ENCODE measurements at places on chromosomes 2 and 18.
A peak's percentile ranks its signal among the peaks of the same experiment; 100 is the strongest.

DNA sequence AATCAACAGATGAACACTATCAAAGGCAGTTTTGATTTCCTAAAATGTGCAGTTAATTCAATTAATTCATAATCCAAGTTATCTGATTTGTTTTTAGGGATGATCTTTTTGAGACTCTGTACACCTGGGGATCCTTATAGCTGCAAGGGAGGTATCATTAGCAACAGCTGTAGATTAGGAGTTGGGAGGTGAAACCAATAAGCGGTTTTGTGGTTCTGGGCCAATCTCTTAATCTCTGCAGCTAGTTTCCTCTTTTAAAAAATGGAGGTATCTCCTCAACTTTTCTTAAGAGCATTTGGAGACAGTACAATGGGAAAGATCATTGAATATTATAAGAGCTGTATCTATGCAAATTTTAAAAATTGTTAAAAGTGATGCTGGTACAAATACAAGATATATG is 126.0 kb downstream of the MC4R start:
- peak; percentile 77 for DNase-seq

GRCh38 chr2:75637568-75637967 is 9.0 kb upstream of the MRPL19 start:
- no peak for DNase-seq

GRCh38 chr2:47070155-47070919 is 84.8 kb downstream of the STPG4 start:
- DNase-seq = no peak

DNA sequence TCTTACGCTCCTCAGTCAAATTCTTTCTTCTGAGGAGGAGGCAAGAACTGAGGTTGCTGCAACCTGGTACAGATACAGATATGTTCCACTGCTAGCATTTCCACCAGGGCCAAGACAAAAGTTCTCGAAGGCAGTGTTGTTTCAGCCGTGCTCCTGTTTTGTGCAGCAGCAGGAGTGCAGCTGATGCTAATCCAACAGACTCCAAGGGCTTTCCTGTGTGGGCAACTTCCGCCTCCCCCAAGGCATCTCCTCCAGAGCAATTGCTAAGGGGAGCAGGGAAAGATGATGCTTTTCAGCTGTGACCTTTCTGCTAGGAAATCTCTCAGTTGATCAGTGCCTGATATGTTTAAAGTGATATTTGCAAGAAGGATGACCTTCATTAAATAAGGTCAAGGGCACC is 52.6 kb upstream of the DAPL1 start:
- no peak for DNase-seq

DNA sequence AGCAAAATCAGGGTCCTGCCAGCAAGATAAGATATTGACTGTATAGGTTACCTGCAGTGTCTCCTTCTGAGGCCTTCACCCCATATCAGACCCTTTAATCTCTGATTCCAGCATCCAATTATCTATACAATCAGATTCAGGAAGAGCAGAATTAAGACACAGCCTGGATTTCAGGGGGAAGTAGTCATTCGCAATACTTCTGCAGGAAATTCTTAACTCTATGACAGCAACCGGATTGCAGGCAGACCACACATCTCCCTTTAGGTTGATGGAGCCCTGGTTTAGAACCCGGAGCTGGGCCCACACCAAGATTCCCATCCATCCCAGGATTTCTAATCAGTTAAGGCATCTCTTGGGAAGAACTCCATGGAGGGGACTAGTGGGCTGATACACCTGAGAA is 9.5 kb downstream of the ARL4C start:
- no peak for DNase-seq

DNA sequence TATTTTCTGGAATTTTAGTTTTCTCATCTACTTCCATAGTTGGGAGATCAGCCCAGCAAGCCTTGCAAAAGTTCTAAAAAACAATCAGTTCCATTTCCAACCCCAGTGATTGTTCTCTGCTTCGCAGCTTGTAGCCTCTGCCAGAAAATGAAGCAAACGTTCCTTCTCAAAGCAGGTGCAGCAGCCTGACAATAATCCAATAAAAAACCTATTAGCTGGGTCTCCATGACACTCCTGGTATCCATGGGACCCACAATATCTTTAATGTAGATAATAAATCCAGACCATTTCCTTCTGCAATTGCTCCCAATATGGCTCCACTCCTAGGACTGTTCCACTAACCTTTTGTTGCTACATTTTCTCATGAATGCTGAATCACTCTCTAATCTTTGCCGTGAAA is 140.8 kb upstream of the SETBP1 start:
- DNase-seq = no peak

DNA sequence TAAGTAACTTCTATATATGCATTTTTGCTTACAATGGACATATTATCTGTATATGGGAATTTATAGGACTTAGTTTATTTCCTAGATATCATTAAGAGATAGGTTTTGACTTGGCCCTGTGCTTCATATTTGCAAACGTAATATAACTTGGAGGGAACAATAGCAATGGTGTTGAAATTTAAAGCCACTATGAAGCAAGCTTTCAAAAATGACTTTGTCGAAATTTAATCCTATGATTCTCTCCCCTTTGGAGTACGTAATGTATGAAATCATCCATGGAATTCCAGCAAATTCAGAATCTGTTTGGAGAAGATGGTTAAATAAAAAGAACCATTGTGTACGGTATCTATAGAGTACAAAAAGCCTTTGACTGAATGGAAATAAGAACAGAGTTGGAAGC is 486.3 kb downstream of the ARHGAP15 start:
- no peak for DNase-seq

GRCh38 chr2:143473820-143474219 is 344.6 kb downstream of the ARHGAP15 start:
- DNase-seq = no peak

GRCh38 chr2:152559008-152559407 is 158.3 kb downstream of the PRPF40A start:
- DNase-seq = no peak

DNA sequence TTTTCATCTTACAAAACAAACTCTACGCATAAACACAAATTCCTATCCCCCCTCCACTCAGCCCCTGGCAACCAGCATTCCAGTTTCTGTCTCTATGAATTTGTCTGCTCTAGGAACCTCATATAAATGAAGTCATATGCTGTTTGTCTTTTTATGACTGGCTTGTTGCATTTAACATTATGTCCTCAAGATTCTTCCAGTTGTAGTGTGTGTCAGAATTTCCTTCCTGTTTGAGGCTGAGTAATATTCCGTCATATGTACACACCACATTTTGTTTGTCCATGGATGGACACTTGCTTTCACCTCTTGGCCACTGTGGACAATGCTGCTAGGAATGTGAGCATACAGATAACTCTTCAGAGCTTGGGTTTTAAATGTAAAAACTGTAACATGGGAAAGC is 272.1 kb downstream of the GBX2 start:
- DNase-seq = no peak

DNA sequence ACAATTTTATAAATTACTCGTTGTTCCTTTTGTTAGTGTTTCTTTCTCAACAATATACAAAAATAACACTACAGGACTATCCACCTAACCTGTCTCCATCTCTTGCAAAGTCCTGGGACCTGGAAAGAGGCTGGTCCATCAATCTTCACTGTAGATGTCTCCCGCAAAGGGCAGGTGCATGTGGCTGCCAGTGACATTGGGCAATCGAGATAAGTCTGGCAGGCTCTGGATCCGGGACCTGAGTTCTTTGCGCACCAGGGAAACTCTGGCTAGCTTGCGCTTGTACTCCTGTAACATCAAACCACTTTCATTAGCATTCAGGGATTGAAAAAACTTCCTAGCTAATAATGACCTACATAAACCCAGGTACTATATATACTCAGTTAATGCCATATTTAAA is 20.5 kb downstream of the RMP24 start:
- no peak for DNase-seq

- DNase-seq = no peak
These were observed 34.4 kb downstream of the YPEL5 start for GRCh38 chr2:30181176-30181575.

- DNase-seq = peak; percentile 24
These were observed 191.0 kb upstream of the LHCGR start for GRCh38 chr2:48946449-48947048.

- DNase-seq = no peak
These were observed 101.7 kb upstream of the ALPP start for GRCh38 chr2:232276733-232277313.

GRCh38 chr2:190582736-190583506 is 48.4 kb upstream of the NEMP2 start:
- DNase-seq = no peak

DNA sequence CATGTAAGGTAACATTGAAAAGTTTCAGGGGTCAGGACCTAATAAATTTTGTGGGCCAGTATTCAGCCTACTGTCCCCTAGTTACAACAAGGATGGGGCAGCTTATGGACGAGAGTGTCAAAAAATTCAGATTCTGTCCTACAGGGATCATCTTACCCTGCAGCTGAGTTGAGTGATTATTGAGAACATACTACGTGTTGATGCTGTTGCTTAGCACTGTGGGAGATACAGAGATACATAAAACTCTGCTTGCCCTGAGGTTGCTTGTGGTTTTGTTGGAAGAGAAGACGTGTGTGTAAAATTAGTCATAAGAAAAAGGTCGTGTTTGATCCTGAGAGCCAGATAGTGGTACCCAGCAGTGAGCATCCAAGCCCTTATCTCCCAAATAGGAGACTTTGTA is 253.2 kb downstream of the NEDD4L start:
- no peak for DNase-seq

DNA sequence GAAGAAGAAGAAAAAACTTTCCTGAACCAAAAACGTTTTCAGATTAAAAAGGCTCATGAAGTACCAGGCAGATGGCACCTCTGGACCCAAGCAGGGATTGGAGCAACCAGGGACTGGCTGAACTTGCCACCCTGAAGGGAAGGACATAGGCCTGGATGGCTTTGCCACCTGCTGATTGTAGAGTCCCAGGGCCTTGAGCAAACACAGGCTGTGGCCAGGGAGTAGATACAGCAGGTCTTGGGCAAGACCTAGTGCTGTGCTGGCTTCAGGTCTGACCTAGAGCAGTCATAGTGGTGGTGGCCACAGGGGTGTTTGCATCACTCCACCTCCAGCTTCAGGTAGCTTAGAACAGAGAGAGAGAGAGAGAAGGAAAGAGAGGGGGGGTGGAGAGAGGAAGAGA is 231.5 kb upstream of the FBXO11 start:
- no peak for DNase-seq

- no peak for DNase-seq
These were observed 54.5 kb downstream of the BCL11A start for GRCh38 chr2:60498816-60499429.

DNA sequence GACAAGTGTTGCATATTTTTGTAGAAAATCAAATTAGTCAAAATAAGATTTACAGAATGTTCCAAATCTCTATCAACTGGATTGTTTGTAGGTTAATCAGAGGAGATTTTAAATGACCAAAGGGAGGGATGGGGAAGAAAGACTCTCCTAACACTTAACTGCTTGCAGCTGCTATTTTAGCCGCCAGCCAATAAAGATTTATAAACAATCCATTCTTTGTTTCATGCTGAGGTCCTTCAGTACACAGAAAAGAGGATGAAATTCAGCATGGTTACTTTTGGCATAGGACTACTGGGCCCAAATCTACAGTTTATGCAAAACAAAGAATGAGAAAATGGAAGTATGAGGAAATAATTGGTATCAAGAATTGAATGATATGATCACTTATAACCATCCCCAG is 86.4 kb upstream of the FN1 start:
- DNase-seq = no peak

DNA sequence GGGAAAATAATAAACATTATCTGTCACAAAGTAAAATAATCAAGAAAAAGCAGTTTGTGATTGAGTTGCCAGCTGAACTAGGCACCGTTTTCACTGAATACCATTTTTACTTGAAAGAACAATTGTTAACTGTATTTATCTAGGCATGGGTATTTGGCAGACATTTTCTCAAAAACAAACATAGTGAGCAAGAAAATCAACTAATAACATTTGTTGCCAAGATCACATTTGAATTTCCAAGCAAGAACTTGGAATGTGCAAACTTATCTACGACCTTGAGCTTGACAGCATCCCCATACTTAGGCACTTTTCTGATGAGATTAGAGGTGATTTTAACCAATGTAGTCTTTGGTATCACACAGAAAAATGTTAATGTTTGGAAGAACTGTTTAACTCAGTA is 16.7 kb downstream of the SS18 start:
- DNase-seq = no peak

DNA sequence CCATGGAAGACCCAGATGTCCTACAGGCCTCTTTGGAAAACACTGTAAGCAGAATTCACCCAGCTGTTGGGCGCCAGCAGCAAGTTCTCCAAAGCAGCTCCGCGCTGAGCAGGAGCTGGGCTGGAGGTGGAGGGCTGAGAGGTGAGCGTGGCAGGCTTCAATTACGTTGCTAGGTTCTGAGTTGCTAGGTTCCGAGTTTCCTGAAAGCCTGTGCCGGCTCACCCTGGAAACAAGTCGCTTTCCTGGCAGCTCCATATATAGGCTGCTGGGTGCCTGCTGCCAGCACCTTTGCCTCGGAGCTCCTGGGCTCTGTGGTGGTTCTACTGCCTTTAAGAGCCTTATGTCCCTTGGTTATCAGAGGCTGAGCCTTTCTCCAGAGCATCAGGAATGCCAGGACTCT is 14.4 kb upstream of the EGR4 start:
- no peak for DNase-seq

GRCh38 chr2:119694845-119695521 is 16.0 kb downstream of the TMEM177 start:
- peak; percentile 76 for DNase-seq

GRCh38 chr2:168455645-168456520 is at the start of gene CERS6:
TSS of gene CERS6 (plus strand) at chr2:168456272. CDS start at chr2:168456449, 177 bp downstream.
- DNase-seq = peak; percentile 73

GRCh38 chr2:240524963-240525718 is 32.6 kb downstream of the ANKMY1 start:
- no peak for DNase-seq

- no peak for DNase-seq
These were observed 129.7 kb downstream of the MAP4K4 start for GRCh38 chr2:101827246-101827645.

GRCh38 chr2:98465456-98466226 is 21.0 kb downstream of the INPP4A start:
- DNase-seq = peak; percentile 98

DNA sequence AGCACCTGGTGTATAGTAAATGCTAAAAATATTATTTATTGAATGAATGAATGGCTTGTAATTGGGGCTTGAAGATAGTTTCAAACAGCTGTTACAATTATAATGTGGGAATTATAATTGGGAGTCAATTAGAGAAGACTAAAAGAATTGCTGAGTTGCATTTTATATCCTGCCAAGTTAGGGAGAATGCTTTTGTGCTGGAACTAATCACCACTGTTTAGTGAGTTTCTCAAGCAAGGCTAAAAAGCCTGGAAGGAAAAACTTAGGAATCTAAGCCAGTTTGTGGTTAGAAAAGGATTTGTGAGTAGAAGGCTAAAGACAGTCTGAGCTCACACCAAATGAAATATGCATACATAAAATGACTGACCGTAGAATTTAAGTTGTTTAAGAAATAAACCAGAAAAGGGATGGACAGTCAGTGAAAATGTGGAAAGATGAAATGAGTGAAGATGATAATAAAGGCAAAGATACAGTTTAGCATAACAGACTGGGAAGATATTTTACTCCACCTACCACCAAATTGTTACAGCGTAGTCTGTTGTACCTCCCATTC is 647.7 kb upstream of the FSHR start:
- DNase-seq = no peak

- DNase-seq = no peak
These were observed 390.1 kb upstream of the TRIB2 start for GRCh38 chr2:12326449-12327190.

- no peak for DNase-seq
These were observed 36.5 kb downstream of the KANSL3 start for GRCh38 chr2:96601382-96602292.
